Activated T-helper 1 cell treated with anti-CD3 and anti-CD28 coated beads, Interleukin-2, amount 50 U/mL, for 16 hours (primary cell): ENCODE measurements at places on chromosomes 2 and 18.

- no peak for DNase-seq
Measured at GRCh38 chr2:34159901-34160300, 560.8 kb upstream of the FAM98A start.

- no peak for DNase-seq
Measured at GRCh38 chr2:67776276-67776675, 286.5 kb downstream of the C1D start.

DNA sequence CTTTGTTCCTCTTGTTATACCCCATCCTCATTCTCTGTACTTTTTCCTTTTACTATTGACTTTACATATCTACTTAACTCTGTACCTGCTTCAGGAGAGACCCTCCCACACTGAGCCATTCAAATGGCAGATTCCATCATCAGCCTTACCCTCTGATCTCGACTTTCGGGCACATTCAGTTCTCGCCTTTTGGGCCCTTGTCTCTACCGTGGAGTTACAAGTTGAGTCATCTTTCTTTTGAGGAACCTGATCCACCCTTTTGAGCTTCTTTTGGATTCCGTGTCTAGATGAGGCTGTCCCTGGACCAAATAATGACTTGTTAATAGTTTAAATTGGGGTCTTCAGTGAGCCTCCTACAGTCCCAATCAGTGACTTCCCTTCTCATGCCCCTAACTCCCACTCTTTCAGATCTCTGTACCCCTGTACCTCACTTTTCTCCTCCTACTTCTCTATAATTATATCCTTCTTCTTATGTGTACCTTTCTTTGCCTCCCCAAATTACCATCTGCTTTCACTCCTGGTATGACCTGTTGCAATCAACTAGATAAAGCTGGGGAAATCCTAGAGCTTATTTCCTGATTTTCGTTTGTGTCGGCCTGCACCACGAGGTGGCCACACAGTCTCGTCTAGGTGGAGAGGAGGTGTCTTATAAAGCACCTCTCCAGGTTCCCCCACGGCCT is 17.2 kb downstream of the SP110 start:
- no peak for DNase-seq

DNA sequence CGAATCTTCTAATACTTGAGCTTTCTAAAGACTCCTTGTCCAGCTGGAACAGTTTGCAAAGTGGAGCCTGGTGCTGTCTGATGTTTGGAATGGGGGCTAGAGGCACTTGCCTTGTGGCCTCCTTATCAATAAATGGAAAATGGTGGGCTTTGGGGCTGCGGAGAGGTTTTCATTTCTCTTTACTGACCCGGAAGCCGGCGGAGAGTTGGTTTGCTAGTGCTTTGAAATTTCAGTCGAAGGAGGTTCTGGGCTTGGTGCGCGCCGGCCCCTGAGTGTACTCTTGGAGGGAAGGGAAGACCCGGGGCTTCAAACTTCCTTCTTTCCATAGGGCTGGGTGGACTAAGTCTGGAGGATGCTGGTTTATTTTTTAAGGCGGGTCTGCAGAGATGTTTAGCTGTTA is 714 bp downstream of the RPIA start:
- no peak for DNase-seq

DNA sequence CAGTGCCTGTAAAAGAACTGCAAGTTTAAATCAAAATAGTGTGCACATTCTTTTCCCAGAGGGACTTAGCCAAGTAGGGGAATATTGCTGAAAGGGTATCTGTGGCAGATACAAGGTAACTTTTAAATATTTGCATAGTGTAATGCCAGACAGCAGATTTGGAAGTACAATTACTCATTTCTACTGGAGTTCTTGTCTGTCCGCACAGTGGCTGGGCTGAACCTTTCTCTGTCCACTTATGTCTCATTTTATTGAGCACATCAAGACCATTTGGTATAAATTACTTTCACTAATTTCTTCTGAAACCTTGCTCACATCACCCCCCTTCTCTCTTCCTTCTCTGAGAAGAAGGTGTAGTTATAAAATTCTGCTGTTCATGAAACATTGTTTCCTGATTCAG is 271.3 kb downstream of the THSD7B start:
- no peak for DNase-seq

DNA sequence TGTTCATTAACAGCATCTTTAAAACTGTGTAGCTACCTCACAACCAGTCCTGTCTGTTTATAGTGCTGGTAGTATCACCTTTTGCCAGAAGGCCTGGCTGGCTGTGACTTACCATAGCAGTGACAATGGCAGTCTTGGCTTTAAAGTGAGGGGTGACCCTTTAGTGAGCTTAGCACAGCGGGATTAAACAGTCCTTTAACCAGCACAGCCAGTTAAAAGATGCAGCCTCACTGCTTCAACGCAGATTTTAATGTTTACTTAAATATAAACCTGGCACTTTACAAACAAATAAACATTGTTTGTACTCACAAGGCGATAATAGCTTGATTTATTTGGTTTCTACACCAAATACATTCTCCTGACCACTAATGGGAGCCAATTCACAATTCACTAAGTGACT is 7.0 kb downstream of the RRM2 start:
- DNase-seq = no peak

GRCh38 chr2:233259730-233260129 is 8.3 kb downstream of the ATG16L1 start:
- DNase-seq = no peak

DNA sequence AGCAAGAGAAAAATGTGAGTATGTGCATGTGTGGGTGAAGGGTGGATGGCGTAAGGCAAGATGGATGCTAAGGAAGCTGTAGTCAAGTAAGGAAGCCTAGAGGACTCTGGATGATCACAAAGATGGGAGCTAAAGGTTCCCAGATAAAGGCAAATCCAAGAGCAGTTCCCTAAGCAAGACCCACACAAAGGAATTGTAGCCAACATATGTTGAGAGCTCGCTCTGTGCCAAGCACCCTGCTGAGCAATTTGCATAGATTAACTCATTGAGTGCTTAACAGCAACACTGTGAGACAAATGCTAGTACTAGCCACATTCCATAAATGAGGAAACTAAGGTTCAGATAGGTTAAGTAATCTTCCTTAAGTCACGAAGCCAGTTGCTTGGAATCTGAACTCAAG is 132.6 kb downstream of the C1D start:
- DNase-seq = no peak

DNA sequence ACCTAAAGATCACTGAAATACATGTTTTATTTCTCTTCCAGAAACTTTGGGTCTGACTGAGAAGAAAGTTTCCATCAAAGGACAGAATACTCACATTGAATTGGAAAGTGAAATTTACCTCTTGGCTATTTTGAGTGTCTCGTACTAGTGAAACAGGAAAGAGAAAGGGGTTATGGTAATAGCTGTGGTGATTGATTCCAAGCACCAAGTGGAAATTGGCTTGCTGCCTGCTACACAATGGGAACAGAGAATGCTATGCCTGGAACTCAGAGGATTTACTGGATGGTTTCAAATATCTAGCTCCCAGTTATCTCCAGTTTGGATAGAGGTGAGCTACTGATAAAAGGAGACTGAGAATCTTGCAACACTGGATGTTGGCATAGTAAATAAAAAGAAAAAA is 492.8 kb upstream of the FSIP2 start:
- DNase-seq = no peak

DNA sequence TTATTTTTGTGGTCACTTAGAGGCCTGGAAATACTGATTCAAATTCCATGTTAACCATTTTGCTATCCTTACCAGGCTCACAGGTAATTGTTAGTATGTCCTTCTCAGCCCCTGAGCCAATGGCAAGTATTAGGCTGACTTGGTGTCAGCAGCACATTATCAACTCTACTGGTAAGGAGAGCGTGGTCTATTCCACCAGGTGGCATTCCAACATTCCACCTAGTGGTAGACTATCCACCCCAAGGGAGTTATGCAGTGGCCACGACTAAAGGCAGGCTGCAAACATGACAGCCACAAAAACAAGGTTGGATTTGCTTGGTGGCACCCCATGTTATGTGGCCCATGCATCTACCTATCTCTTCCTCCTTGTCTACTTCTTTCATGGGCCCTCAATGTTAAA is 31.8 kb upstream of the GCC2 start:
- DNase-seq = no peak
